ENCODE measurements at places on chromosomes 1 and 21. TPM values are rescaled to one million over a fixed set of nuclear protein-coding genes. Genes with fewer than 3 reads are reported as not detected.

DNA sequence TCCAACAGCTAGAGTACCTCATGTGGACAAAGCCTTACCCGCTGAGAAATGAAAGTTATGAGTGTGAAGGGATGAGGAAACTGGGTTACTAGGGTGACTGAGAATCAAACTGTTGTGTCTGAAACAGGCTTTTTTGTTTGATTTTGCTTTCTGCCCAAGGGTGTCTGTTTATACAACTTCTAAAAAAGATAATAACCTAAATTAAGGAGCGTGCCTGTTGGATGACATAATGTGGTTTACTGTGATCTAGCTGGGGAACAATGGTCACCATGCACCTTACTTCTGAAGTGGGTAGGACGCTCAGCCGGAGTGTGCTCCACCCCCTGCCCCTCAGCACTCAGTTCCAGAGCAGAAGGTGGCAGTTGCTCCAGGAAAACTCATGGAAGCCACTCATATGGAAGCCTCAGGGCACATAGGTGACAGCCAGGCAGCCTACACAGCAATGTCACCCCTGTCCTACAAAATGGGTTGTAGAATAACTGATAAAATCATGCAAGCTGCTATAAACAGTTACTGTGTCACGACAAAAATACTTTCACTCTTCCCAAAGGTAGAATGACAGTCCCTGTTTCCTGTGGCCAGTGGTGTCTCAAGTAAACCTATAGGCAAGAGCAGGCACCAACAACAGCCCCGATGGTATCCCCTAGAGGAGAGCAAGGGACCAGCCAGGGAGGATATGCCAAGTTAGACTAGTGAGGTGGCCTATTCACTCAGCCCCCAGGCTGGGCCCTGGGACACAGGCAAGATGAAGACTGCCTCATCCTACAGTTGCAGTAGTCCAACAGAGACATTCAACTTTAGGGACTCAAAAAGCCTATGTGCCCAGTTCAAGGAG, 29.3 kb downstream of the SIPA1L2 start:
- no peak for DNase-seq

DNA sequence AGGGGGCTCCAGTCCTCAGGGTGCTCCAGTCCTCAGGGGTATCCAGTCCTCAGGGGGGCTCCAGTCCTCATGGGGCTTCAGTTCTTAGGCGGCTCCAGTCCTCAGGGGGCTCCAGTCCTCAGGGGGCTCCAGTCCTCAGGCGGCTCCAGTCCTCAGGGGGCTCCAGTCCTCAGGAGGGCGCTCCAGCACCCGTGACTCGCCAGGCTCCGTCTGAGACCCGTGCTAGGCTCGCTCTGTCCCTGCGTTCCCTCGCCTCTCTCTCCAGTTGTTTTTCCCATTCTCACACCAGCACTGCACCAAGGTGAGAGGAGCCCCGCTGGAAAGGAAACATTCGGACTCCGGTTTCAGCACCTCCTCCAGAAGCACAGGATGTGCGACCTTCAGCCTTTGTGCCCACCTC, 9.4 kb upstream of the OR2M2 start:
- no peak for DNase-seq

DNA sequence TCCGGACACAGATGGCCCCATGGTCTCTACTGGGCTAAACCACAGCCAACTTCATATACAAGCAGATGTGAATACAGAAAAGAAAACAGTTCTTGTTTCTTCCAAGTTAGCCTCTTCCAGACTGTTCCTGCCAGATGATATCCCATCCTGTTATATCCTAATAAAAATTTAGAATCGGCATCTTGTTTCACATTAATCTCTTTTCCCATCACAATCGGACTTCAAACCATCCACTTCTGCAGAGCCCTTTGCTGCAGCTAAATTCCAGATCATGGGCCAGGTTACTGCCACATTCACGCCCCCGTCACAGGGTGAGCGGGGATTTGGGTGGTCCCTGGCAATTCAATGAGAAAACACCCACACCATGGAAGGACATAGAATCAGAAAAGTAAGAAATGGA, 57.2 kb downstream of the NPHP4 start:
- DNase-seq, result no peak

DNA sequence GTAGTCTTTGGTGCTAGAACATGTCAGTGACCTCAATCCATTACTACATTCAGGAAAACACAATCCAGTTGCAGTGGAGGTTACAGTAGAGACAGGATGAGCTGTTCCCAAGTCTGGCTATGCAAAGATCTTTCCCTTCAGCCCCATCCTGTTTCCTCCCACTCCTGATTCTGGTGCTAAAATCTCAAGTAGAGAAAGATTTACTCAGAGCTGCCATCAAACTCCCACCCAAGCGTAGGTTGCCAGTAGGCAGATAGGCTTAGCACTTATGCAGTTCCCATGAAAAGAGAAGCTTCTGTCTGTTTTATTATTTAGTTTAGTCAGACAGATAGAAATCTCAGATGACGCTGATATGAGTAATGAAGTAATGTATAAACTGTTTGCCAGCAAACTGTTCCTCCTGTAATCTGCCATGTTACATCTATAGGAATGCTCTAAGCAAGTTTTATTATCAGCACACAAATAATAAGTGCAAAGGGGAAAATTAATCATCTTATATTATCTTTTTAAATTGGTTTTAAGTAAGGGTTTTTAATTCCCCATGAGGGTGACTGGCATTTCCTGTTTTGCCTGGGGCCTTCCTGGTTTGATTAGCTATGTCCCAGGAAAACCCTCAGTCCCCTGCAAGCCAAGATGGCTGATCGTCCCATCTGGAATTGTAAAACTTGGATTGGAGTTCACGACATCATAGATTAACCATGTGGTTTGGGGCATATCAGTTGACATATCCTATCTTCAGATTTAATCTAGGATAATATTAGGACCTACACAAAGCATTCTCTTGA, 188.3 kb upstream of the PALMD start:
- DNase-seq, result no peak

DNA sequence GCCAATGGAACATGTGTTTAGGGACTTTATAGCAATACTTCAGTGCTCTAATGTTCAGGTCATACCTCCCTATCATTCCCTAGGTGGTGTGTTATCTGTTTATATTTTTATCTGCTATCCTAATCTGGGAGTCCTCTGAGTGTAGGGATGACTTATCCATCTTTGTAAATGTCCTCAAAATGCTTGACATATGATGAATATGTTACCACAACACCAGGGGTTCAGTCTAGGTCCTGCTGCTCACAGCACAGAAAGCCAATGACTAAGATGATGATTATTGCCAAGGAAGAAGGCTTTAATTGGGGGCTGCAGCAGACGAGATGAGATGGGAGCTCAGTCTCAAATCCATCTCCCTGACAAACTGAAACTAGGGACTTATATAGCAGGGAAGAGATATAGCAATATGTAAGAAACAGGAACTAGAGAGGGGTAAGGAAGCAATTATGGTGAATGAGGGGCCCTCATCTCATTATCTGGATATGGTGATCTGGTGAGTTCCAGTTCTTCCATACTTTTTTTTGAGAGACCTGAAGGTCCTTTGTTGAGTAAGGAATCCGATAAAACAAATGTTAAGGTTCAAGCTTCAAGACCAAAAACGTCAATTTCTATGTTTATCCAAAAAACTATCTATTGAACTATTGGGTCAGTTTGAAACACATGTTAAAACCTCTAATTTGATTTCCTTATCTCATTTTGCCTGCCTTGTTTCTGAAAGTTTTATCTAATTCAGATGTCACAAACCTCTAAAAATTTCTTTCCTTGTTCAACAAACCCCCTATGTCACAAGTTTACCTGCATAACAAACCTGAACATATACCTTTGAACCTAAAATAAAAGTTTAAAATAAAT, 256.7 kb upstream of the CACYBP start:
- DNase-seq, result no peak

DNA sequence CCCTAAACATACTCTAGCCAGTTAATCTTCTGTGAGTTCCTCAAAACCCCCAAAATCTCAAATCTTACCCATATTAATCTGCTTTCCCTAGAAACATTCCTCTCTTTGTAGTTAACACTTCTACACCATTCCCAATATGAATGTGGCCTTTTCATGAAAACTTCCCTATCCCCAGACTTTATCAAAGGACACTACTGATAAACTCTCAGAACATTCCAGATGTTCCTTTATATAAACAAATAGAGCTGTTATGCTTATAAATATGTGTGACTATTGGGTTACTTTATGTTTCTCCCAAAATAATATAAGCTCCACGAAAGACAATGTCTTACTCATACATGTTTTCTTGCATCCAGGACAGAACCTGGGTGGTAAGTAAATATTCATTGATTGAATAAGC, 205.4 kb upstream of the NFIA start:
- DNase-seq, result no peak

DNA sequence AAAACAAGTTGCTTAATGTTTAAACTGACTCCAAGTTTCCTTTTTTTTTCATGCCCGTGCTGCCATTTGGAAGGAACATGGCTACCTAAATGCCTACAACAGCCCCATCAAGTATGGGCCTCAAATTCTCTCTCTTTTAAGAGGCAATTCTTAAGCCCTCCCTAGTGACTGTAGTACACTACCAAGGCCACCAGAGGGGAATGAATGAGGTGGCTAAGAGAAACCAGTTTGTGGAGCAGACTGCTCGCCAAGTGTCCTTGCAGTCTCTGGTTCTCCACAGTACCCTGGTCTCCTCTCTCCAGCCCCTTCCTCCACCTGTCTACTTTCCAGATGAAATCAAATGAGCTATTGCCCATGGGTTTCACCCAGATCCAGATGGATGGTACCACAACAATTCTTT, 1809.6 kb downstream of the BRINP3 start:
- DNase-seq, result no peak

DNA sequence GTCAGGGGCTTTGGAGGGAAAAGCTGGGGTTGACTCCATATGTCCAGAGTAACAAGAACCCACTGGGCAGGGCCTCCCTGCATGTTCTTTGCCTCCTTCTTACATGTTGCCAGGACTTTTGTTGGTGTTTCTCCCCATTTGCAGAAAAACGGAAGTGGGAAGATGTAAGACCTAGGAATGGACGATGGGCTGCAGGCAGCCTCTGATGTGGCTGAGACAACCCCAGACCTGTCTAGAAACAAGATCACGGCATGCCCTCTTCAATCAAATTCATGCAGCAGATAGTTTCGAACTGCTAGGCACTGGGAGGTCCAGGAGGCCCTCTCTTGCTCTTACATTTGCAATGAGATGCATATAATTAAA, 3.4 kb downstream of the FAM43B start:
- DNase-seq, result no peak

DNA sequence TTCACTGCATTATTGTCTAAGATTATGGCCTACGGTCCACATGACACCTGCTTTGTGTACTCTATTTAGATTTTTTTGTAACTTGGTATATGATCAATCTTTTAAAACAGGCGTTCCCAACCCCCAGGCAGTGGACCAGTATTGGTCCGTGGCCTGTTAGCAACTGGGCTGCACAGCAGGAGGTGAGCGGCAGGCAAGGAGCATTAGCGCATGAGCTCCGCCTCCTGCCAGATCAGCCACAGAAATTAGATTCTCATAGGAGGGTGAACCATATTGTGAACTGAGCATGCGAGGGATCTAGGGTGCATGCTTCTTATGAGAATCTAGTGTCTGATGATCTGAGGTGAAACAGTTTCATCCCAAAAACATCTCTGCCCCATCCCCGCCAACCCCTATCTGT, 228.4 kb upstream of the NR5A2 start:
- no peak for DNase-seq

DNA sequence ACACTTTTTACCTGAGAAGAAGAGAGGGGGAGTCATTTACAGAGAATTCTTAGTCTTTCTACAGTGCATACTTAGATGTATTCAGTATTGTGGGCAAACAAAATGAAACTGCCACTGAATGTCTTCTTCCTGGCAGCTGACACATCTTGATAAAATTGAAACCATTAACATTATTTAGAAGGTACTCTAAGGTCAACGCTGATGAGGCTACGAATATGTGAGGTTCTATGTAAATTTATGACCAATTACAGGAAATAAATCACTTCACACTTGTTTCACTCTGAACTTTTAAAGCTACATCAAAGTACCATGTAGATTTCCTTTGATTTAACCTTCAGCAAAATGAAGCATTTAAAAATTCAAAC, 51.3 kb upstream of the GFI1 start:
- no peak for DNase-seq

DNA sequence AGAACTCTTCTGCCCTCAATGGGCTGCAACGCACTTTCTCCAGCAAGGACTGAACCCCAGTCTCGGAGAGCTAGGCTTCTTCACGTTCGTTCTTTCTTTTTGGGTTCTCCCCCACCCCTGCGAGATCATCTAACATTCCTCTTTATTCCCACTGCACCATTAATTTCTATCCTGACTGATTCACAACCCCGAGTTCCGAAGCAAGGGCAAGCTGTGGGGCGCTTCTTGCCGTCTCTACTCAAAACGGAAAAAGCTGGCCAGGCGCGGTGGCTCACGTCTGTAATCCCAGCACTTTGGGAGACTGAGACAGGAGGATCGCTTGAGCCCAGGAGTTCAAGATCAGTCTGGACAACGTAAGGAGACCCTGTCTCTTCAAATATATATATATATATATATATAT, 37.4 kb upstream of the BTG2 start:
- no peak for DNase-seq

DNA sequence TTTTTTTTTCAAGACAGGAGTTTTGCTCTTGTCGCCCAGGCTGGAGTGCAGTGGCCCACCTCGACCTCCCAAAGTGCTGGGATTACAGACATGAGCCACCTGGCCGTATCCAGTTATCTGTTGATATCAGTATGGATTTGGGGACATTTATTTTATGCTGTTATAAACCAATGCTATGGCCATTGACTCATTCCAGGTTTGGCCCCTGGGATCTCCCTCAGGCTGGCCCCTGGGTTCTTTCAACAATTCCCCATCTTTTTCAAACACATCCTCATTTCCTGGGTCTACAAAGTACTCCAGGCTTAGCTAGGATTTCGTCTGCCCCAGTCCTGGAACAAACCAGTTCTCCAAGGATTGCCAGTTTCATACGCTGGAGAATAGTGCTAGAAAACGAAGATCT, 44.1 kb downstream of the WDR4 start:
- no peak for DNase-seq

DNA sequence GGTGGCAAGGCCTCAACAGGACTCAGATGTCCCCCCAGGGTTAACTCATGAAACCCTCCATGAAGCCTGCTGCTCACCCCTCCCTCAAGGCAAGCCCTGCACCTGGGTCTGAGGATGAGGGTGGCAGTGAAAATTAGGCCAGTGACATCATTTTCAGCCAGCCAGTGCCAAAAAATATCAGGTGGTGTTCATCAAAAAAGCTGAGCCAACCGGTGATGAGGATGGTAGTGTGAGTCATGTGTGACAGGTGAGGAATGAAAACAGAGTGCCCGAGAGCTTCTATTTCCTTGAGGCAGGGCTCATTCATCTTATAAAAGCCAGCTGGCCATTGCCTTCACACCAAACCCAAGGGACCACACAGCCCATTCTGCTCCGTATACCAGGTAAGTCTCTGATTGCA, at the start of gene SPRR1A:
SPRR1A (plus strand) TSS at position 339 of the 400 bp plus-strand sequence. CDS start 1,150 bp downstream, outside the sequence.
- no peak for DNase-seq

KCND3 gene
- total RNA-seq, result 20.7 TPM

TPM3 gene
- total RNA-seq, result 102 TPM

TCEANC2 gene
- total RNA-seq, result 4.7 TPM

HES2 gene
- total RNA-seq, result not detected

OR2T29 gene
- total RNA-seq, result not detected

ETV3 gene
- 16.9 TPM for total RNA-seq

KRTAP7-1 gene
- total RNA-seq, result not detected
